CD4-positive, CD25-positive, alpha-beta regulatory T cell (primary cell): ENCODE measurements at places on chromosomes 13 and 19. TPM values are rescaled to one million over a fixed set of nuclear protein-coding genes. Genes with fewer than 3 reads are reported as not detected.
A peak's percentile ranks its signal among the peaks of the same experiment; 100 is the strongest.

The CASP14 gene
- not detected for polyA plus RNA-seq

DNA sequence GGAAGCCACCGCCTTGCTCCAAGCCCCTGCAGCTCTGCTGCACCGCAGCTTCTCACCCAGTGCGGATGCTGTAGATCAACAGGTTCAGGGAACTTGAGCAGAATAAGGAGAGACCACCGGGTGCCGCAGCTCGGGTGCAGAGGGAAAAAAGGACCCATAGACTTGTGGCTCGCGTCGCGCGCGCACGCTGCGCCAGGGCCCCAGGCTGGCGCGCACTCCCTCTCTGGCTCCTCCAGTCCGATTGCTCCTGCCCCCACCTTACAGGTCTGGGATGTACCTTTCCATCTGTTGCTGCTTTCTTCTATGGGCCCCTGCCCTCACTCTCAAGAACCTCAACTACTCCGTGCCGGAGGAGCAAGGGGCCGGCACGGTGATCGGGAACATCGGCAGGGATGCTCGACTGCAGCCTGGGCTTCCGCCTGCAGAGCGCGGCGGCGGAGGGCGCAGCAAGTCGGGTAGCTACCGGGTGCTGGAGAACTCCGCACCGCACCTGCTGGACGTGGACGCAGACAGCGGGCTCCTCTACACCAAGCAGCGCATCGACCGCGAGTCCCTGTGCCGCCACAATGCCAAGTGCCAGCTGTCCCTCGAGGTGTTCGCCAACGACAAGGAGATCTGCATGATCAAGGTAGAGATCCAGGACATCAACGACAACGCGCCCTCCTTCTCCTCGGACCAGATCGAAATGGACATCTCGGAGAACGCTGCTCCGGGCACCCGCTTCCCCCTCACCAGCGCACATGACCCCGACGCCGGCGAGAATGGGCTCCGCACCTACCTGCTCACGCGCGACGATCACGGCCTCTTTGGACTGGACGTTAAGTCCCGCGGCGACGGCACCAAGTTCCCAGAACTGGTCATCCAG is 964 bp downstream of the PCDH17 start:
- no peak overlapping the region for H3K27ac ChIP-seq
- H3K4me1 ChIP-seq, result peaks cover 16% of the 10 kb centered on the region
- peaks cover 14% of the 10 kb centered on the region for H3K27me3 ChIP-seq
- peak overlapping the region; percentile 31 for H3K4me3 ChIP-seq
- DNase-seq, result no peak
- no peaks in the 10 kb centered on the region for H3K36me3 ChIP-seq

- DNase-seq, result no peak
- H3K4me3 ChIP-seq, result no peak overlapping the region
- no peaks in the 10 kb centered on the region for H3K27me3 ChIP-seq
- H3K27ac ChIP-seq, result no peak overlapping the region
Observed at GRCh38 chr13:109626386-109627171, 159.8 kb downstream of the IRS2 start.

DNA sequence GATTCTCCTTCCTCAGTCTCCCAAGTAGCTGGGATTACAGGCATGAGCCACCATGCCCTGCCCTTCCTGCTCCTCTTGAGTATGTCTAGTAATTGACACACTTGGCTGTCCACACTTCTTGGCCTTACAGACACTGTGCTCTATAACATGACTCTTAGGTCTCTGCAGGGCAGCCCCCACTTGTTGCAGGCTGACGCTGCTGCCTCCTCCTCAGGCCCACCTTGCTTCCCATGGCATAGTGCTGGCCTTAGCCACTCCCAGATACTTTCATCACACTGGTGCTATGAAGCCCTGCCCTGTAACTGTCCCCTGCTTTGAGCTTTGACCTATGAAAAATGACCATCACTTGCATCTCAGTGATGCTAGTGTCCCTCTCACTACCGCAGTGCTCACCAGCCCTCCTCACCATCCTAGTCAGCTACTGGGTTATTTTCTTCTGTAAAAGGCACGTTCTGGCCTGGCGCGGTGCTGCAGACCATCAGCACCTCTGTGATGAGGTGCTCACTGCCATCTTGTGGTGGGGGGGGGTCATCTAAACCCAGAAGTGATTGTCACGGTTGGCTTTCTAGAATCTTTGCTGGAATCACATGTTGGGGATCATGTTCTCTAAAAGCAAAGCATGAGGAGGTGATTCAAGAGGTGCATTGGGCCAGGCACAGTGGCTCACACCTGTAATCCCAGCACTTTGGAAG is 9.8 kb downstream of the ERICH4 start:
- H3K27me3 ChIP-seq, result peaks cover 2% of the 10 kb centered on the region
- H3K27ac ChIP-seq, result no peak overlapping the region
- no peaks in the 10 kb centered on the region for H3K36me3 ChIP-seq
- peaks cover 25% of the 10 kb centered on the region for H3K4me1 ChIP-seq
- no peak overlapping the region for H3K4me3 ChIP-seq
- DNase-seq, result no peak

The IRGC gene
- polyA plus RNA-seq, result not detected

- no peaks in the 10 kb centered on the region for H3K27me3 ChIP-seq
- H3K36me3 ChIP-seq, result no peaks in the 10 kb centered on the region
- H3K4me3 ChIP-seq, result no peak overlapping the region
- no peaks in the 10 kb centered on the region for H3K4me1 ChIP-seq
- no peak for DNase-seq
Observed at GRCh38 chr19:30802424-30803013, 430.3 kb downstream of the ZNF536 start.

GRCh38 chr13:40928980-40929379 is 90.1 kb downstream of the ELF1 start:
- H3K4me3 ChIP-seq, result no peak overlapping the region
- no peak overlapping the region for H3K27ac ChIP-seq
- H3K27me3 ChIP-seq, result no peaks in the 10 kb centered on the region
- H3K4me1 ChIP-seq, result peaks cover 13% of the 10 kb centered on the region
- no peak for DNase-seq

DNA sequence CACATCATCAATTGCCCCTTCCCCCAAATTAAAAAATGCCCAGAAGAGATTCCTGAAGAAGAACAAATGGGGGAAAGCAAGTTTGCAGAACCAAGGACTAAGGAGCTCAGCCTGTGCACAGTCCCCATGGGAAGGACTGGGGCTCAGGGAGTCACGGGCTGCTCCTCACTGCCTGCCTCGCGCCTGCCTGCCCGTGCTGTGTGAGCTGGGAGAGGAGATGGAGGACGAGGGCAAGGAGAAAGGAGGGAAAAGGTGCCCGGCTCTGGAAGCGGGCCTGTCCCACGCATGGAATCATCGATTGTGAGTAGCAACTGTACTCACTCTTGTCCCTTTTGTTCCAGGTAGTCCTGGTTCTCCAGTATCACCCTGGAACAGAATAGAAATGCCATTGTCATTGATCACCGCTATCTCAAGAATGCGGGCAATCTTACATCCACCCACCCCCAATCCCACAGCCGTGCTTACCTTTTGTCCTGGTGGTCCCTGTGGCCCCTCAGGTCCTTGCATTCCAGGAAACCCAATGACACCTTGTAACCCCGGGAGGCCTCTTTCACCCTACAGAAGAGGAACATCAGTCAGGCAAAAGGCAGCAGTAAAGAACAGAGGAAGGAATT is 93.4 kb downstream of the COL4A1 start:
- H3K36me3 ChIP-seq, result no peaks in the 10 kb centered on the region
- H3K4me1 ChIP-seq, result no peaks in the 10 kb centered on the region
- H3K27me3 ChIP-seq, result no peaks in the 10 kb centered on the region
- no peak overlapping the region for H3K4me3 ChIP-seq
- no peak overlapping the region for H3K27ac ChIP-seq
- DNase-seq, result no peak

DNA sequence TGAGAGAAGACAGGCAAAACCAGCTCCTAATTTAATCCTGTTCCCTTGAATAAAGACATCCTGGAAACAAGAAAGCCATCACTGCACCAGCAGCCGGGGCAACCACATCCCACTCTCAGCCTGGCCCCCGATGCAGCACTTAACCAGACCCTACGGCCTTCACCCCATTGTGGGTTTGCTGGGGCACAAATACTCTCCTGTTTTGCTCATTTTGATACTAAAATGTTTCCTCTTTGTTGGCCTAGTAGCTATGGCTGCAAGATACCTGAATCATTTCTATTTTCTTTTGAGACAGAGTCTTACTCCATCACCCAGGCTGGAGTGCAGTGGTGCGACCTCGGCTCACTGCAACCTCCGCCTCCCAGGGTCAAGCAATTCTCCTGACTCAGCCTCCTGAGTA is 28.4 kb downstream of the ANKRD27 start:
- no peaks in the 10 kb centered on the region for H3K27me3 ChIP-seq
- H3K27ac ChIP-seq, result peak overlapping the region; percentile 37
- peaks cover 31% of the 10 kb centered on the region for H3K36me3 ChIP-seq
- H3K4me3 ChIP-seq, result no peak overlapping the region
- H3K4me1 ChIP-seq, result peaks cover 27% of the 10 kb centered on the region
- DNase-seq, result no peak

The SLC7A9 gene
- polyA plus RNA-seq, result not detected

DNA sequence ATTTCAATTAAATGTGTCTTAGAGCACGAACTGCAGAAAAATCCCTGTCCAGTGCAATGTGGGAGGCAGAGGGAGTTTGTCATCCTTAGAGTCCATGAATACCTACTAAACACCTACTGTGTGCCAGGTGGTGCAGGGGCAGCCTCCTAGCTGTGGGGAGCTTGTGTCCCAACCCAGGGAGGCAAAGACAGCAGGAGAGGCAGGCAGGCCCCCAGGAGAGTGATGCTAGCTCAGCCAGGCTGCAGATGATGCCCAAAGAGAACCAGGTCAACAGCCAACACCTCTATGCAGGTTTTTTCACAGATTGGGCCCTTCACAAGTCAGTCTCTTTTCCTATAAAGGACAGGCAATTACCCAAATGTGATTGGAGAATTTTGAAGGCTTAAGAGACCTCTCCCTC is 108.2 kb upstream of the UQCRFS1 start:
- no peaks in the 10 kb centered on the region for H3K36me3 ChIP-seq
- no peaks in the 10 kb centered on the region for H3K27me3 ChIP-seq
- DNase-seq, result no peak
- no peak overlapping the region for H3K4me3 ChIP-seq
- H3K4me1 ChIP-seq, result no peaks in the 10 kb centered on the region

DNA sequence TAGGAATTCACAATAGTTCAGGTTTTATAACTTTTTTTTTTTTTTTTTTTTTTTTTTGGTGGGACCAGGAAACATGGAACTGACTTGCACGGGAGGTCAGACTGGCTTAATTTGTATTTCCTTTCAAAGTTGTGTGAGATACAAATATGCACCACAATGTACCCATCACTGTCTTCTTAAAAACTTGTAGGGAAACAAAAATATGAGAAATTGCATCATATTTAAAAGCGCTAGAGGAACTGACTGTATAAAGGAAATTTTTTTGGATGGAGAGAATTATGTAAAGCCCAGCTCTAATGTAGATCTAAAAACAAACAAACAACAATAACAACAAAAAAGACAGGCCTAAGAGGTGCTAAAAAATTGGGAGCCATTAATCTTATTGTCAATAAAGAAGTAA is 246.5 kb downstream of the DCT start:
- DNase-seq, result no peak
- H3K4me1 ChIP-seq, result no peaks in the 10 kb centered on the region
- H3K27me3 ChIP-seq, result no peaks in the 10 kb centered on the region
